IMR-90 (cell line): ENCODE measurements at places on chromosomes 4 and X. TPM values are rescaled to one million over a fixed set of nuclear protein-coding genes. Genes with fewer than 3 reads are reported as not detected.

GRCh38 chr4:123659730-123660129 is 263.1 kb downstream of the SPRY1 start:
- H3K4me3 ChIP-seq: no peak overlapping the region
- no peaks in the 10 kb centered on the region for H3K4me1 ChIP-seq
- no peak for DNase-seq
- H3K27ac ChIP-seq: no peak overlapping the region

GRCh38 chr4:148159793-148160192 is 282.4 kb downstream of the NR3C2 start:
- H3K27ac ChIP-seq: no peak overlapping the region
- H3K4me3 ChIP-seq: no peak overlapping the region
- H3K4me1 ChIP-seq: no peaks in the 10 kb centered on the region
- no peaks in the 10 kb centered on the region for H3K36me3 ChIP-seq
- no peak for DNase-seq

Gene UBE2D3
- 233 and 259 TPM in 2 replicates for polyA plus RNA-seq

DNA sequence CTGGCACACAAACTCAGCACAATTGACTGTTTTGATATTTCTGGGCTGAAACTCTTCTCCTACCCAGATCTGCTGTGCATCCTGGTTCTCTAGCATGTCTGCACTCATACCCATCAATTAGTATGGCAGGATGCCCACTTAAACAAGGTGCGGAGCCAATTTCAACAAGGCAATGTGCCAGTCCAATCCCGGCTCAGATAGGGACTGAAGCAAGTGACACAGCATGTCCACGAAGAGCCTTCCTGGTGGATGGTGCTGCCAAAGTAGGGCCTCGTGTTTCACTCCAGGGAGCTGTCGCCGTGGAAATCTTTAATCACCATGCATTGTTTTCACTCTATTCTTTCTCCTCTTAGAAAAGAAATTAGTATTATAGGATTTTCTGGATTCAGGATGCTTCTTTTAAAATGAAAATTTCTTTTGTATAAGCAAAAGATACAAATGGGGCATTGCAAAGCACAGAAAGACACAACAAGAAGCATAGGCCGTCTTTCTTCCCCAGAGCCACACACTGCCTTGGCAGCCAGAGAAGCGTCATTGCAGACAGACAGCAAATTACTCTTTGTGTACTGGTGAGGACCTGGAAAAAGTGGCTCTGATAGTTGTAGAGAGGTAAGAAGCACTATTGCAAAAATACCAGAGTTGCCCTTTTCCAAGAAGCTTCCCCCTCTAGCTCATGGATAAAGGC is 40.6 kb upstream of the LSM6 start:
- H3K27me3 ChIP-seq: peaks cover 10% of the 10 kb centered on the region
- no peaks in the 10 kb centered on the region for H3K4me1 ChIP-seq
- DNase-seq: no peak
- H3K36me3 ChIP-seq: no peaks in the 10 kb centered on the region
- no peak overlapping the region for H3K4me3 ChIP-seq
- H3K27ac ChIP-seq: no peak overlapping the region

Gene SLC25A6
- polyA plus RNA-seq: 565 and 615 TPM in 2 replicates

Gene POF1B
- not detected in 2 replicates for polyA plus RNA-seq

GRCh38 chr4:134499074-134499473 is 297.5 kb upstream of the PABPC4L start:
- no peak overlapping the region for H3K4me3 ChIP-seq
- H3K27me3 ChIP-seq: no peaks in the 10 kb centered on the region
- H3K36me3 ChIP-seq: no peaks in the 10 kb centered on the region
- no peak for DNase-seq

GRCh38 chrX:149129767-149130166 is 375.3 kb downstream of the IDS start:
- no peak overlapping the region for H3K27ac ChIP-seq
- H3K27me3 ChIP-seq: no peaks in the 10 kb centered on the region
- no peak overlapping the region for H3K4me3 ChIP-seq
- no peaks in the 10 kb centered on the region for H3K36me3 ChIP-seq
- DNase-seq: no peak

Gene IQSEC2
- polyA plus RNA-seq: 11.4 and 13.0 TPM in 2 replicates

Gene DGKK
- polyA plus RNA-seq: not detected in 2 replicates

GRCh38 chr4:82744284-82744968 is 54.2 kb downstream of the SCD5 start:
- no peak overlapping the region for H3K27ac ChIP-seq
- no peak for DNase-seq
- no peak overlapping the region for H3K4me3 ChIP-seq
- peaks cover 8% of the 10 kb centered on the region for H3K4me1 ChIP-seq
- no peaks in the 10 kb centered on the region for H3K27me3 ChIP-seq
- H3K36me3 ChIP-seq: no peaks in the 10 kb centered on the region

DNA sequence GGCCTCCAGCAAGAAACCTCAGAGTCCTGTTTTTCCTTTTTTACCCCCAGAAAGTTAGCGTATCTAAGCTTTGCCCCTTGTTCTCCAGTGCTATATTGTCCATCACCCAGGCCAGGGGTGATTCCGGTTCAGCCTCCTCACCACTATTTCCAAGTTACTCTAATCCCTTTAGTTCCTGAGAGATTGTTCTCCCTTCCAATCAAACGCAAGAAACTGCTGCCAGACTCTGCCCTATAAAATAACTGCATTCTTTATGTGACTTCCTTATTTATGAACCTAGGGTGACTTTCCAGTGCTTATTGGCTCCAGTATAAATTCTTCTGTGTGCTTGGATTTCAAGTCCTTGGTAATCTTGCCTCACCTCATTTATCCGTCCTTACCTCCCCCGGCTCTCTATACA is 65.7 kb downstream of the CLCN5 start:
- no peaks in the 10 kb centered on the region for H3K4me1 ChIP-seq
- no peak overlapping the region for H3K27ac ChIP-seq
- H3K4me3 ChIP-seq: no peak overlapping the region
- peaks cover 2% of the 10 kb centered on the region; the same call in 1 of the 2 replicates for H3K27me3 ChIP-seq
- no peak for DNase-seq
- no peaks in the 10 kb centered on the region for H3K36me3 ChIP-seq

- H3K4me3 ChIP-seq: no peak overlapping the region
- H3K36me3 ChIP-seq: no peaks in the 10 kb centered on the region
- no peaks in the 10 kb centered on the region for H3K27me3 ChIP-seq
- no peak for DNase-seq
- H3K4me1 ChIP-seq: no peaks in the 10 kb centered on the region
Measured at GRCh38 chr4:112775801-112776200, 138.9 kb downstream of the LARP7 start.

Gene CITED1
- polyA plus RNA-seq: 0.24 TPM in 1 of 2 replicates, not detected in the other

Gene TMPRSS11D
- polyA plus RNA-seq: not detected in 2 replicates

Gene IL13RA1
- 17.7 and 24.2 TPM in 2 replicates for polyA plus RNA-seq

Gene SOX3
- polyA plus RNA-seq: 0.03 TPM in 1 of 2 replicates, not detected in the other

Gene TKTL2
- not detected in 2 replicates for polyA plus RNA-seq

Gene CLNK
- not detected in 2 replicates for polyA plus RNA-seq

GRCh38 chrX:11992271-11992670 is 146.0 kb upstream of the FRMPD4 start:
- no peaks in the 10 kb centered on the region for H3K27me3 ChIP-seq
- no peak for DNase-seq
- H3K4me3 ChIP-seq: no peak overlapping the region
- H3K4me1 ChIP-seq: no peaks in the 10 kb centered on the region
- H3K27ac ChIP-seq: no peak overlapping the region
- no peaks in the 10 kb centered on the region for H3K36me3 ChIP-seq

Gene TDO2
- 0.09 and 0.19 TPM in 2 replicates for polyA plus RNA-seq

DNA sequence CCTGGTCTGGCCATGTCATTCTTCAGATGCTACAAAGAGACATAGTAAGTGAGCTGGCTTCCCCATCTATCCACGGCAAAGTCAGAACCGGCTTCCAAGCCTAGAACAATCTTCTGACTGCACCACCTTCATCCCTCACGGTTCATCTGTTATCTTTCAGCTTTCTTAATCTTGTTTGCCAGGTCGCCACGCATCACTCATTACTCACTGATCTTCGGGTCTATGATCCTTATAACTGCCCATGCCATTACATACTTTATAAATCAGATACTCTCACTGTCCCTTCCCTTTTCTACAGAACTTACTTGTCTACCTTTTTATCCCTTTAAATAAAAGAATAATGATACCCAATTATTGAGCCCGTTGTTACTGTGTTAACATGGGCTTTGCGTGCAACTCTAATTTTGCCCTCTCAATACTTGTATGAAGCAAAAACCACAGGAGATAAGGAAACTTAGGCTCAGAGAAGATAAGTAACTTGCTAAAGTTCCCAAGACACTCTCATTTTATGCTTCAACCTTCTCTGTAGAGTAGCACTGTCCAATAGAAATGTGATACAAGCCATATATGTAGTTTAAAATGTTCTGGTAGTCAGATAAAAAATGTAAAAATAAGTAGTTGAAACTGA is 171.7 kb downstream of the AMELX start:
- peaks cover 4% of the 10 kb centered on the region for H3K4me1 ChIP-seq
- H3K4me3 ChIP-seq: no peak overlapping the region
- H3K27ac ChIP-seq: no peak overlapping the region
- DNase-seq: no peak
- H3K27me3 ChIP-seq: no peaks in the 10 kb centered on the region
- no peaks in the 10 kb centered on the region for H3K36me3 ChIP-seq

DNA sequence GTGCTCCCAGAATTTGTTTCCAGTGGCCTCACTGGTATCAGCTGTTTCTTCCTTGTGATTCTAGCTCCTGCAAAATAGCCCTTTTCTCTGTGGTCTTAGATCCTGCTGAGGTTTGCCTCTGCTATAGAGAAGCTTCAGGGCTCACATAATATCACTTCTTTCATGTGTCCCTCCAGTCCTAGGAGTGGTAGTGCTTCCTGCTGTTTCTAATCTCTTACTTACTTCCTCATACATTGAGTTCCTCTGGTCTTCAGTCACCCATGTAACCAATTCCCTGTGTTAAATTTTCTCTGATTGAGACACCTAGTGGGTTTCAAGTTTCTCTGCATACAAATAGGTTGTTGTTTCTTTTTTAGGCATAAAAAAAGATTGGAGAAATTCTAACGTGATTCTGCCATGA is 1567.9 kb downstream of the ARAP2 start:
- DNase-seq: no peak
- no peak overlapping the region for H3K27ac ChIP-seq
- H3K27me3 ChIP-seq: no peaks in the 10 kb centered on the region
- no peak overlapping the region for H3K4me3 ChIP-seq
- H3K4me1 ChIP-seq: no peaks in the 10 kb centered on the region
- no peaks in the 10 kb centered on the region for H3K36me3 ChIP-seq

DNA sequence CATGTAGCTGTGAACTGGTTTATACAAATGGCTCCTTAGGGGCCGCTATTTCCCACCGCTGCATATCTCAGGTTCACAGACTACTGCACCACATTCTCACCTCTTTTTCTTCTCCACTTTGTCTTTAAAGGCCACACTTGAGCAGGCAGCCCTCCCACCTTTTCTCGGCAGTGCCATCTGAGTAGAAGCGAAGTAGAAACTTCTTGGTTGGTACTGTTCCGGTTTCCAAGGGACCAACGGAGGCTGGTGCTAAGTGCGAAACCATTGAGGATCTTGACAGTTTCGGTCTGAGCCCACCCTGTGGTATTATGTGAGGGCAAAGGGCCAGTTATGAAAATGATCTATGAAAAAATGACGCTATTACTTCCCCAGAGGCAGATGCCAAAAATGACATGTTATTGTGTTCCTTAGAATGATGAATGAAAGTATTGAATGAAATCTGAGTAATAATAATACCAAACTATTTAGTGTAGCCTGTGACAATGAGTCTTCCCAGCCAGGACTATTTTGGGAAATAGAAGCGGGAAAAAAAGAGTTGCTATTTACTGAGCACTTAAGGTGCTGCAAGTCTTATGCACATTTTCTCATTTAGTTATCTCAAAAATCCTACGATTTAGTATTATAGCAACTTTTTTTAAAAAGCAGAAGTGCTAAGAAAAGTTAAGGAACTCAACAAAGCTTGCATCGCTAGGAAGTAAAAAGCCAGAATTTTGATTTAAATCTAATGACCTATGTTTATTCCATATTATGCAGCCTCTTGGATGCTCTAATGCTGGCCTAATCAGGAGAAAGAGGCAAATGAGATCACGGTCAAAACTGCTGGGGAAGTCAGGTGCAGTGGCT is 29.6 kb upstream of the CHRNA9 start:
- DNase-seq: no peak
- no peak overlapping the region for H3K27ac ChIP-seq
- no peaks in the 10 kb centered on the region for H3K36me3 ChIP-seq
- H3K27me3 ChIP-seq: peaks cover 12% of the 10 kb centered on the region
- no peaks in the 10 kb centered on the region for H3K4me1 ChIP-seq
- H3K4me3 ChIP-seq: no peak overlapping the region

- H3K36me3 ChIP-seq: no peaks in the 10 kb centered on the region; the same call in 1 of the 2 replicates
- peak overlapping the region; percentile 81 for H3K27ac ChIP-seq
- H3K4me1 ChIP-seq: peaks cover 7% of the 10 kb centered on the region
- DNase-seq: peak; percentile 88
- no peaks in the 10 kb centered on the region for H3K27me3 ChIP-seq
Measured at GRCh38 chr4:121728066-121728465, 31.3 kb upstream of the ANXA5 start.

- no peak overlapping the region for H3K4me3 ChIP-seq
- DNase-seq: peak; percentile 39
Measured at GRCh38 chr4:94559351-94559806, 107.6 kb downstream of the PDLIM5 start.

- H3K4me3 ChIP-seq: no peak overlapping the region
- DNase-seq: peak; percentile 71
- peaks cover 2% of the 10 kb centered on the region; the same call in 1 of the 2 replicates for H3K4me1 ChIP-seq
- no peaks in the 10 kb centered on the region for H3K27me3 ChIP-seq
Measured at GRCh38 chr4:78876568-78877320, 62.5 kb downstream of the PAQR3 start.

DNA sequence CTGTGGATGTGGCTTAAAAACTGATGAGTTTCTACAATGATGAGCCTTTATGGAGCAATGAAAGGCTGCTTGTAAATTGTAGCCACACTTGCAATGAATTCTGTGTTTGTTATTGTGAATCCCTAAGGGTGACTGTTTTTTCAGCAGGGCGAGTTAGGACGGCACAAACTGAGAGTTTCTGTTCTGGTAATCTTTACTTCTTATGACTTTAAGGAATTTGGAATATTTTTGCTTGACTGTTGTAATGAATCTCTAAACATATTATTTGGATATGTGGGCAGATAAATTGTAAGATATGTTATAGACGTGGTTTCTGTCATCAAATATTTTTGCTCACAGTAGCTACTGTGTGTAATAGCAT is 22.2 kb downstream of the RBPJ start:
- no peak overlapping the region for H3K27ac ChIP-seq
- H3K4me3 ChIP-seq: no peak overlapping the region
- H3K36me3 ChIP-seq: no peaks in the 10 kb centered on the region
- peaks cover 10% of the 10 kb centered on the region for H3K4me1 ChIP-seq
